ENCODE measurements at places on chromosomes 2 and 18.
A peak's percentile ranks its signal among the peaks of the same experiment; 100 is the strongest.

DNA sequence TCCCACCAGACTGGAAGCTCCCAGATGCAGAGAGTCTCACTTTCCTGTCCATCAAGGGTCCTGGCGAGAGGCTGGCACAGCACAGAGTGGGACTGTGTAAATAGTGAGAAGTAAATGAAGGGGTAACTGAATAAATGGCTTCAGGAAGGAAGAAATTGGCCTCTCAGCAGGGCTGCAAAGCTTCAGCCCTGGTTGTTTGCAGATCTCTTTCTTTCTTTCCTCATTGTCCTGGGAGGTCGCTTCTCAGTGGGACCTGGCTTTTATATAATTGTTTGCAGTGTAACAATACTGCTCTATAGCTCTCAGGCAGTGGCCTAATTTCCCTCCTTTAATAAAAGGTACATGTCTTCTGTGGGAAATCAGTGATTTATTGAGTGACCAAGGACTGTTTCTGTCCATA, 74.9 kb upstream of the GPR45 start:
- DNase-seq = no peak

DNA sequence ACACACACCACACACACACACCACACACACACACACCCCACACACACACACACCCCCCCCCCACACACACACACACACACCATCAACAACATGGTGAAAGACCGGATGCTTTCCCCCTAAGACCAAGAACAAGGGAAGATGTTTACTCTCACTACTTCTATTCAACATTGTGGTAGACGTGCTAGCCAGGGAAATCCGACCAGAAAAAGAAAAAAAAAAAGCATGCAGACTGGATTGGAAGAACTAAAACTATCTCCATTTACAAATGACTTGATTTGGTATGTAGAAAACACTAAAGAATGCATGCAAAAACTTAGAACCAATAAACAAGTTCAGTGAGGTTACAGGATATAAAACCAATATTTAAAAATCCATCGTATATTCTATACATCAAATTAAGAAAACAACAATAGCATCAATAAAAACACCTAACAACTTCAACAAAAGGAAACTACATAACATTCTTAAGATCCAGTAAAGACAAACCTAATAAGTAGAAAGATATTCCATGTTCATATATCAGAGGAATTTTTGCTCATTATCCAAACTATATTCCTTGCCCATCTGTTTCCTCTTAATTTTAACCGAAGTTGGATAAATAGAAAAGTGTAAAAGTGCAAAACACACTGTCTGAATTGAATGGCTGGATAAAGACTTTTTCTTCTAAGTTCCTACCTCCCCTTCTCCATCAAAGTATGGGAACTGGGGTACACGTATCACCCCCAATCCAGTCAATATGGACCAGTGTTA, 51.5 kb upstream of the RNU4ATAC start:
- DNase-seq = no peak

DNA sequence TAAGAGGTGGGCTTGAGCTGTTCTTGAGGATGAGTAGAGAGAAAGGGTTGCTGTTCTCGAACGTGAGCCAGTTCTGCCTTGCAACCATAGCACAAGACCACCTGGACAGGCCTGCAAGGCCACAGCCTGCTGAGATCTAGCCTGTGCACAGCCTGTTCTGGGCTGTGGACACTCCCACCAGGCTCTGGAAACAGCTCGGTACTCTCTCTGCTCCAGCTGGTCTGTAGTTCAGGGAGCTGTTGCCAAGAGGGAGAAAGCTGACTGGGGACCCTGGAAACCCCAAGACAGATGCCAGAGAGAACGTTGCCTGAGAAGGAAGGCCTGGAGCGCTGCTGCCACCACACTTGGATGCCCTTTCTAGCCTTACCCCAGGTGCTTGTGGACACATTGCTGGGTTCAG, 69.8 kb downstream of the CTIF start:
- no peak for DNase-seq

DNA sequence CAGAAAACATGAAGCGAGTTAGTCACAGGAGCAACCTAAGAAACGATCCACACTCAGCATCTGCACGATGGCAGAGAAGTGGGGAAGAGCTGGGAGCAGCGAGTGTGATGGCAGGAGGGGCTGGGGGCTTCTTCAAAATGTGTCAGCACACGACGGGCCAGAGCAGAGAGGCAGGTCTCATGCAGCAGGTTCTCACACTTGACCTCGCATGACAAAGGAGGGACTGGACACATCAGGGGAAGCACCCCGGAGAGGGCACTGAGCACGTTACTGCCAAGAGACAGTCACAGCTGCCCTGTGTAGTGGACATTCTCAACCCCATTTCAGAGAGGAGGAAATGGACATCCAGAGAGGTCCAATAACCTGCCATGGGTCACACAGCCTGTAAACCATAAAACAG, 104.1 kb upstream of the CAPN13 start:
- DNase-seq = no peak

GRCh38 chr2:48902521-48902920, 147.0 kb upstream of the LHCGR start:
- no peak for DNase-seq

DNA sequence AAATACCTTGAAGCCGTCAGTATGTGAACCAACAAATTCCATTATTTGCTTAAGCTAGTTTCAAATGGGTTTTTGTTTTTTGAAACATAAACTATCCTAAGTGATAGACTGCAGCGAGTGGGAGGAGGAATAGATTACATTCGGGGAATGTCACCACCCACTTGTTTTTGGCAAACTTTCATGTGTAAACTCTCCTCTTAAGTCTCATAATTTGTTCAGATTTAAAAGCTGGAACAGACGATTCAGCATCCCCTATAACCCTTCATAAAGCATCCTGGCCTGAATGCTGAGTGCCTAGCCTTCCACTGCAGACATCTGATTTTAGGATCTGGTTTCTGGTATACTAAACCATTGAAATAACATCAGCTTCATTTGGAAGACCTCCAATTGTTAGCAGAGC, 51.0 kb downstream of the CPO start:
- DNase-seq = no peak

GRCh38 chr2:209425471-209426071, 1.7 kb downstream of the MAP2 start:
- no peak for DNase-seq

DNA sequence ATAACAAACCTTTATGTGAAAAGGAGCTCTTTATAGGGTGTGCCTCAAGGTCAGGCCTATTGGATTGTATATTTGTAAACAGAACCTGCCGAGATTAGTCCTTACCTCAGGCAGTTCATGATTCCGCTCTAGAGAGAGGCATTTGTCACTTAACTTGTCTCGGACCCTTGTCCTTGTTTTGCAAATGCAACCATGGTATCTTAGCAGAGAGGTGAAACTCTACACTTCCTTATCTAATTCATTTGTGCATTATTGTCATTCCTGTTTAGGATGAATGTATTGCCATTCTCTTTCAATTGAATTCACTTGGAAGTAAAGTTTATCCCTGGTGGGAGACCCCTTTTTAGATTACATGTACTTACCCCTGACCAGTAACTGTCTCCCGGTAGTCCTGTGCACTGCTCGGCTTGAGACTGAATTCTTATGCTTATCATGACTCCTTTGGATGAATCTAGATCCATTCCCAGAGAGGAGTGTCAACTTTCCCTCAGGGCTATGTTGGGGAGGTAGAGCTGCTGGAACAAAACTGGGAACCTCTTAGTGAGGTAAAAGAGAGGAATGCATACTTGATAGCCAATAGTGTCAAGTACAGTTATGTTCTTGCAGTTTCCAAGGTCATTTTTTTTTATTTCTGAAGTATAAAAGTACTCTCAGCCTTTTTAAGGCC, 46.6 kb downstream of the SGPP2 start:
- no peak for DNase-seq

DNA sequence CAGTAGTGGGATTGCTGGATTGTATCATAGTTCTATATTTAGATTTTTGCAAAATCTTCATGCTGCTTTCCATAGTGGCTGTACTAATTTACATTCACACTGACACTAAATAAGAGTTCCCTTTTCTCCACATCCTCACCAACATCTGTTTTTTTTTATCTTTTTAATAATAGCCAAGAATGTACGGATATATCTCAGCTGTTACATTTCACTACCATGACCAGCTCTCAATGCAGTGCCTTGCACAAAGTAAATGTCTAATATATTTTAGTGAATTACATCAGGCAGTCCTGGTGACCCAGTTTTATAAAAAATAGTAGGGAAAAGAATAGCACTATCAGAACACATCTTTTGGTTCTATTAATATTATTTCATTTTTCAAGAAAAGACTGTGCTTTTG, 161.8 kb downstream of the LNPK start:
- DNase-seq = no peak

DNA sequence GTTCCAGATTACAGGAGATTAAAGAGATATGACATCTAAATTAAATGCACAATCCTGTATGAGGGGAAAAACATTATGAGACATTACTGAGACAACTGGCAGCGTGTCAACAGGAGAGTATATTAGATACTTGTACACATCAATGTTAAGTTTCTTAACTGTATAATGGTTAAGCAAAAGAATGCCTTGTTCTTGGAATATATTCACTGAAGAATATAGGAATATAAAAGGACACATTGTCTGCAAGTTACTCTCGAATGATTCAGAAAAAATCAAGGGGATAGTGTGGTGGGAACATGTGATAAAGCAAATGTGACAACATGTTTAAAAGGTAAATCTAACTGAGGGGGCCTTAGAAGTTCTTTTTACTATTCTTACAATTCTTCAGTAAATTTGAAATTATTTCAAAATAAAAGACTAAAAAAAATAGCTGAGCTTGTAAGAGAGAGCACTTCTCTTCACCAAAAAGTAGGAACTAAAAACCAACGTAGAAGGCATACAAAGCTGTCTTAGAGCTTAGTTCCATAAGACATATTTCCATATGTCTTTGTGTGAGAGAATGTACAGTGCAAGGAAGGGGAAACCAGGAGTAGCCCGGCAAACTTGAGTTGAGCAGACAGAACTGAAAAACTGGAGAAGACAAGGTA, 7.5 kb downstream of the WDPCP start:
- no peak for DNase-seq

GRCh38 chr2:7427293-7428060, 510.3 kb downstream of the RNF144A start:
- no peak for DNase-seq

GRCh38 chr2:129478902-129479517, 500.5 kb upstream of the RAB6C start:
- DNase-seq = no peak

DNA sequence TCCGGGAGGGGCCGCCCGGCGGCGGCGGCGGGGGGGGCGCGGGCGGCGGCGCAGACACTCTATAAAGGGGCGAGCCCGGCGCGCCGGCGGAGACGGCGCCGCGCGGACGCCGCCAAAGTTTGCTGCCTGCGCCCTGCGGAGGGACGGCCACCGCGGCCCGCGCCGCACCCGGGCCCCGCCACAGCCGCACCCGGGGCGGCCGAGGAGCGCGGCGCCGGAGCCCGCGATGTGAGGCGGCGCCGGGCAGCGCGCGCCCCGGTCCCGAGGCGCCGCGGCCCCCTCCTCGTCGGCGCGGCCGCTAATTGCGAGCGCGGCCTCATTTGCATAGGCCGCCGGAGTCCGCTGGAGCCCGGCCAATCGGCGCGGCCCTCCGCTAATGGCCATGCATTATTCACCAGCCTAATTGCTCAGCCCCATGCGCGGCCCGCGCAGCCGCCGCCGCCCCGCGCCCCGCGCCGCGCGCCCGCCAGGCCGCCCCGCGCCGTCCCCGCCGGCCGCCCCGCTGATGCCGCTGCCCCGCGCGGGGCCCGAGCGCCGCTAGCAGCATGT, at the start of gene SALL3:
TSS of gene SALL3 (plus strand) at position 89 of the 549 bp plus-strand sequence. CDS start at position 546, 457 bp downstream.
- DNase-seq = no peak

- no peak for DNase-seq
Observed at GRCh38 chr2:73987109-73987947, 2.6 kb downstream of the TET3 start.

- no peak for DNase-seq
Observed at GRCh38 chr2:47437287-47437686, 34.3 kb downstream of the MSH2 start.

GRCh38 chr2:7976206-7976605, 705.6 kb upstream of the ID2 start:
- DNase-seq = no peak

GRCh38 chr2:127859712-127860085, 1.7 kb upstream of the POLR2D start:
- peak; percentile 54 for DNase-seq

DNA sequence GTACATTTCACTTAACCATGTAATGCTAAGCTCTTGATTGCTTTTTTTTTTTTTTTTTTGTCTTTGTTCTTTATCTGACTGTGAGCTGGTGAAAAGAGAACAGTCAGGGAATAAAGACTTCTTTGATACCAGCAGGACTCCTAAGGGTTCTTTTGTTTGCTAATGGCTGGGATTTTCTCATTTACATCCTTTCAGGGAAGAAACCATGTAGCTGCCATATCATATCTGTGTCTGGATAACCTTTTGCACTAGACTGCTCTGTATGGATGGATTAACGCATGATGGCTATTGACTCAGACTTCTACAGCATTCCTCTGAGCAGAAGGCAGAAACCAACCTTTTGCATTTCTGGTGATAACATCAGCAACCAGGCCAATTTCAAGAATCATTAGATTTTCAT, 504.0 kb downstream of the LRRTM4 start:
- DNase-seq = no peak

- no peak for DNase-seq
Observed at GRCh38 chr2:215998636-215999035, 14.7 kb downstream of the MREG start.

DNA sequence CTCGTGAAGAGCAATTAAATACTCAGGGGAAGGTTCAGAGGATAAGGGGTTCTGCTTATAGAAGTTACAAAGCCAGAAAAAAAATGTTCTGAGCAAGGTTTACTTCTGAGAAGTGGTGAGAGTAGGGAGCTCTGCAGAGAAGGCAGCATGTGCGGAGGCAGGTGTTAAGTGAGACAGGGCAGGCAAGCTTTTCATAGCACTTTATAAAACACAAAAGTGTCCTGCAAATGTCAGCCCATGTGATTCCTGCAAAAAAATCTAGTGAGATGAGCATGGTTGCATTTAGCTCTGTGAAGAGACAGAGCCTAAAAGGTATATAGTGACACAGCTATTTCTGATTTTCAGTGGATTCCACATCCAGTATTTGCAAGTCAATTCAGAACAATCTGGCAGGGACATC, 223.8 kb upstream of the SYT4 start:
- DNase-seq = no peak

DNA sequence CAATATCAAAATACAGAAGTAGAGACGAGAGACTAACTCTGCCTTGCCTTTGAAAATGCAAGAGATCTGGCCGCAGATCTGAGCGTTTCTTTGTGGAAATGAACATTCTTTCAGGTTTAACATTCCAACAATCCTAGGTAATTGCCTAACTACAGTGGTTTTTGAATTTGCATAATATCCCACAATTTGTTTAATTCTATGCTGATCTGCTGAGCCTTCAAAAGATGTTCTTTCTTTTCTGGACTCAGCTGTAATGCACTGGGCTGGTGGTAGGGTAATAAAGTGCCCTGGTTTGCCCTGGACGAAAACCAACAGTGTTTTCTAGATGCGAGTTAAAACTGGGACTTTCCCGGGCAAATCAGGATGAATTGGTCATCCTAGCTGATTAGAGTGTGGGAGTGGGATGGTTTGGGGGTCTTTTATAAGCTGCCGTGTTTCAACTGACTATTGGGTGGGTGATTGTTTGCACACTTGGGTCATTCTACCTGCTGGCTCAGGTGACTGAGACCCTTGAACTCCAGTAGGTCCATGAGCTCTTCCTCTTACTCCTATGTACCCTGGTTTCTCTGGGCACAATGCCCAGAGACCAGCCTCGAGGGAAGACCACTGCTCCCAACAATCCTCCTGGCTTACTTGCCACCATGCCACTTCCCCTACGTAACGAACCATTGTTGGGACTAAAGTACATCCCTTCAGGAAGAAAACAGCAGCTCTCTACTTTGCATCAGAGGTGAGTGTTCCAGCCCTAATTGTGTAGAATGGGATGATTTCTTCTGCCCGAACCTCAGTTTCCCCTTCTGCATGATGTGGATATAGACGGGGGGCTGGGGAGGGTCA, 3.4 kb upstream of the PAX8 start:
- DNase-seq = no peak

Data from keratinocyte (primary cell).